ENCODE measurements at places on chromosomes 16 and 17. TPM values are rescaled to one million over a fixed set of nuclear protein-coding genes. Genes with fewer than 3 reads are reported as not detected.

DNA sequence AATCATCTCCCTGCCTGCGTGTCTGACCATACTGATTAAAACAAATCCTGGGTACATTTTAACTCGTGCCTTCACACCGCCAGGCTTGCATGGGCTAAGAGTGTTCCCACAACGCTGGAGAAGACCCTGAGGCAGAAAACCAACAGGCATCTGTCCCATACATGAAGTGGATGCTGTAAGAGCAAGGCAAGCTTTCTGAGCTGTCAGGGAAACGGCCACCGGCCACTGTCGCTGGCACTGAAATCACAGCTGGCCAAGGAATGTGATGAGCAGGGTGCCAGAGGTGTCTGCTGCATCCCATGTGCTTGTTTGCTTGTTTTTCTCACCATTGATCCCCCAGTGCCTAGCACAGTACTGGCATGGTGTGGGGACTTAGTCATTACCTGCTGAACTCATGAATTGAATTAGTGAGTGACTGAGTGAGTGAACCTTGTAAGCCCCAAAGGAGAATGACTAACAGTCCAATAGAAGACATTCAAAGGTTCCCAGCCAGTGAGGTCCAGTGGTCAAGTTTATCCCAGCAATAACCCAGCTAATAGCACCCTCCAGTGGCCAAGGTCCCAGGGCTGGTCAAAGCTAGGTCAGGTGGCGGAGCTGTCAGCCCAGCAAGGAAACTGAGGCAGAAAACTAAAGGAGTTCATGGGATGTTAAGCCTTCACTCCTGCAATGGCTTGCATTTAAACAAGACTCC lies 92.7 kb upstream of the CDH5 start:
- DNase-seq = no peak

GRCh38 chr16:23595951-23596720 lies at the start of gene NDUFAB1:
Gene NDUFAB1, minus strand, starts transcription at chr16:23596316. Its CDS starts 26 bp downstream, at chr16:23596290.
- DNase-seq = peak; percentile 95

- DNase-seq = no peak
These were observed 186.6 kb downstream of the PMP22 start for GRCh38 chr17:15078570-15078969.

DNA sequence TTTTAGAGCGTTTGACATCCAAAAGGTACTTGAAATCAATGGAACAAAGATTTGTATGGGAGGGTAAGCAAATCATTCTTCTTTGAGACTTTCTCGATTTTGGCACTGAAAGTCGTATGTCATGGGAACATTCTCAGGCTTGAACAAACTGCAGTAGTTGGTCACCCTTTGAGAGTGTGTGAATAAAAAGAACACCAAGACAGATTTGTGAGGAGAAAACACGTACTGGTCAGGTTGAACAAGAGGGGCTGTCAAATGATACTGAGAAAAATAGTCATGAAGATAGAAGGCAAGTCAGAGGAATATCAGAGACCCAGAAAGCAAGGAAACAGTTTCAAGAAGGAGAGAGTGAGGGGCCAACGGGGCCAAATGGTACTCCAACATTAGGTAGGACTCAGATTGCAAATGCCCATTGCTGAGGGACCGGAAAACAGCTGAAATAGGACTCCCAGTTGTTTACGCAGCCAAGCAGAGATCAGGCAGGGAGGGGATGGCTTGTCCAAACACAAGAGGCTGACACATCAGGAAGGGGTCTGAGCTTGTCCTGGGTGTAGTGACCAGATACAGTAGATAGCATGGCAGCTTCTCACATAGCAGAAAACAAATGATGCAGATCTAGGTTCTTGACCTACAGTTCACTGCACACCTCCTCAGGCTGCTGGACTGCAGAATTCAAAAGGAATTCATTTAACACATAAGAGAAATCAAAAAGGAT lies 74.5 kb upstream of the MYOCD start:
- no peak for DNase-seq

DNA sequence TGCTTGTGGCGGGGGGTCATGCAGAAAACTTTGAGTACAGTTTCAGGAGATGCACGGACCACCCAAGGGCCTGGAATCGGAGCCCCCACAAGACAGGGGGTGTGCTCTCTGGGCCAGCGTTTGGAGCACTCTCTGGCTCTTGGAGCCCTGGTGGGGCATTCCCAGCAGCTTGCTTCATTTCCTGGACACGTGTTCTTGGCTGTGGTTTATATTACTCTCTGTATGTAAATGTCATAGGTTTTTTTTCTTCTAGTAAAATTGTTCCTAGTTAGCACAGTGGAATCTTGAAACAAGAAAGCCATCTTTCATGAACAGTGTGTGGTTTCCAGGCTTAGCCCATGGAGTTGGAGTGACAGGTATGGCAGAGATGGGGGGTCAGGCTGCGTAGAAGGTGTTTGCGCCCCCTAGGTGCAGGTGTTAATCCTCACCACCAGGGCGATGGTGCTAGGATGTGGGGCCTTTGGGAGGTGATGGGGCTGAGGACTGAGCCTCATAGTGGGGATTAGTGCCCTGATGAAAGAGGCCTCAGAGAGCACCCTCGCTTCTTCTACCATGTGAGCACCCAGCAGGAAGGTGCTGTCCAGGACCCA lies 79.8 kb downstream of the JPH3 start:
- DNase-seq = no peak

DNA sequence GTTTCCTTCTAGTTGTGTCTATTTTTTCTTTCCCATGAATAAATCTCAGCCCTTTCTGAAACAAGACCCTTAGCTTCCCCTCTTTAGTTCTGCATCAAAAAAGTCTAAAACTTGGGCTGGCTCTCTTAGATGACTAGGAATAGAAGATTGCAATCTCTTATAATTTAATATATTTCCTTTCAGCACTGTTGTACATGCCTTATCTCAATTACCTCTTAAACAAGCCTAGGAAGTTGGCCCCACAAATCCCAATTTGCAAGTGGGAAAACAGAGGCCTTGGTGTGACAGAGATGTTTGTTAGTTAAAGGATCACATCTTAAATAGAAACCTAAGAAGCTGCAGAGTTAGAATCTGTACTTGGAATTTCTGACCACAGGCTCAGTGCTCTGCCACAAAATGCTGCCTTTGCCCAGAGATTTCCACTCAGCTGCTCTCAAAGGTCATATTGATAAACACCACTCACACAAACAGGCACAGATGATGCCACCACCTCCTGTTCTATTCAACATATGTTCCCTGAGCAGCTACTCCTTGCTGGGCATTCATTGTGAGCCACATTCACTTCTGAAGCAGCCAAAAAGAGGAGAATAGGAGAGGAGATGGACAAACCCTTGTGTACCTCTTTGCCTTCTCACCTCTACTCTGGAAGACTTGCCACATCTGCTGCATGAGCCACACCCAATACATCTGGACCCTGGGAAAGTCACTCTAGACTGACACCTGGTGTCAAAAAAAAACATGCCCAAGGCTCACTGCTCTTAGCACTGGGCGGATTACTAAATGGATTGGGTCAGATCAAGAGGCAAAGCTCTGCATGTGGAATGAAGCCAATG lies 5.5 kb downstream of the CCDC182 start:
- DNase-seq = no peak

DNA sequence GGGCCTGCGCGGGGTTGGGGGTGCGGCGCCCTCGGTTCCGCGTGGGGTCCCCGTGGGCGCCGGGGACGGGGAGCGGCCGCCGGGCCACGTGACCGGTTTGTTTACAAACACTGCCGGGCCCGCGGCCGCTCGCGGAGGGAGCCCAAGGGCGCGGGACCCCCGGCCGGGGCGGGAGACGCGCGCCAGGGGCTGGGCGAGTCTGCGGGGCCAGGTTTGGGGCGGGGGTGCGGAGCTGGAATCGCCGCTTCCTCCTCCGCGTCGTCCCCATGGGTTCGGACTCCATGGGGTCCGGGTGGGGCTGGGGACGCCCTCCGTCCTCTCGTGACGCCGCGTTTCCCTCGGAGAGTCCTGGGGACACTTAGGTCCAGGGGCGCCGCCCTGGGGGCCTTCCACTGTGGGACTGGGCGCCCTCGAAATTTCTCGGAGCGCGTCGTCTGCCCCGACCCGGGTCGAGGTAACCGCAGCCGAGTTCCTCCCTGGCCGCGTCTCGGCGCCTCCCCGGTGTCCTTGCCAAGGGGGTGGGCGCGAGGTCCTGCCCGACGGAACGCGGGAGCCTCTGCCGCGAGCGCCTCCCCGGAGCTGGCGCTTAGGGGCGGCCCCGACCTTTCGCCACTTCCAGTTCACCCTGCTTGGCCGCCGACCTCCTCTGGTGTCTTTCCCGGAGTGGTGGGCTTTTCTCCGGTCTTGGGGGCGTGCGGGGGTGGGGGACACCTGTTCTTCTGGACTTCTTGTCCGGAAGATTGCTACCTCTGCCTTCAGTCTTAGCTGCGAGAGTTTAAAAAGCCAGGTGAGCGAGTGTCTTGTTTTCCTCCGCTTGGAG lies 684 bp downstream of the YPEL2 start:
- DNase-seq = peak; percentile 39

DNA sequence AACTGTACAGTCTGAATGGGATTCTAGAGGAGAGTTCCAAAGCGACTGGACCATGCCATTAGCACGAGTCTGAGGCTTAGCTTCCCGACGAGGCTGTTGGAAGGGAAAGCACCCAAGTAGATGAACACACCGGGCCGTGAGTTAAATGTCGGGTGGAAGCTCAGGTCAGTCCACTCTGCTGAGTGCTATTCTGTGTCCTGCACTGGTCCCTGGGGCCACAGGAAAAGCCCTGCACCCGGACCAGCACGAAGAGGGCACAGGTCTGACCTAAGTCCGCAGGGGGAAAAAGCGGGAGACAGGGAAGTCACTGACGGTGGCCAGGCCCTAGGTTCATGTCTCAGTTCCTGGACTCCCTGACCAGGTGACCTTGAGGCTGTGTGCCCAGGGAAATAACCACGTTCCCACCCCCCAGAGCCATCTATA lies 44.1 kb upstream of the RBFOX3 start:
- no peak for DNase-seq

DNA sequence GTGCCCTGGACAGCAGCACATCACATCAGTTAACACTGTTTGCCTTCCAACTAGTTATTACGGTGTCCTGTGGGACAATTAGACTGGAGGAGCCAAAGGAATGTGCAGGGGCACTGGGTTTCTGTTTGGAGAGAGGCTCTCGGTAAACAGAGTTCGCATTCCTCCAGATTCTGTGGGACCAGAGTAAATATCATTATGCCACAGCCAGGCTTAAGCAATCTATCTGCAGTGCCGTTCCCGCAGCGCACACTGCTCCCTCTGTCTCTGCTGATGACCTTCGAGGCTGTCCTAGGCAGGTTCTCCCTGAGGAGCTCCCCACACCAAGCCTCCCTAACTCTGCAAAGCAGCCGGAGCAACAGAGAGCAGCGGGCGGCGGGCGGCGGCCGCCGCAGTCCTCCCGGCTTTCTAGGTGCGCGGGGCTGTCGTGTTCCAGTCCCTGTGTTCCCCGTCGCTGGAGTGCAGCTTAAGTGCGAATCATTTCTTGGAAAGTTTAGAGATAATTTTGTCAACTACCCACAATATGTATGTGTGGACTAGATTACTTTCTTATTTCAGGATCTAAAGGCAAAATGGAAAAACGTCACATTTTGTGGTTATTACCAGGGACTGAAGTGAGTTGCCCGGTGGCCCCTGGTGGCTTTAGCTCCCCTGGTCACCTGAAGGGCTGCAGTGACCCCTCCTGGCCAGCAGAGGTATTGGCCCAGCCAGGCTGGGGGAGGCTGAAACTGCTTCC lies 43.3 kb downstream of the PGS1 start:
- DNase-seq = peak; percentile 73

DNA sequence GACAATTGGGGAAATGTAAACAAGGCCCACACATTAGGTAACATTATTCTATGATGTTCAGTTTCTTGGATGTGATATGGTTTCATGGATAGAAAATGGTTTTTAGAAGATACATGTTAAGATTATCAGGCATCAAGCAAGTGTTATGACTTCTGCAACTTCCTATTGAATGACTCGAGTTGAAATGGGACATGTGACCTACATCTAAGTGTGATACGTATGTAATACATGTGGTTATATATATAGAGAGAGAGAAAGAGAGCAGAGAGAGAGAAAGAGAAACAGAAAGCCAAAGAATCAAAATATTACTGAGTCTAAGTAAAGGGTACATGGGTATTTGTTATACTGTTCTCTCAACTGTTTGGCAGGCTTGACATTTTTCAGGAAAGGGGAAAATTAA lies 1.7 kb downstream of the TMEM170A start:
- no peak for DNase-seq

GRCh38 chr16:66227766-66228530 lies 138.5 kb upstream of the CDH5 start:
- DNase-seq = no peak

DNA sequence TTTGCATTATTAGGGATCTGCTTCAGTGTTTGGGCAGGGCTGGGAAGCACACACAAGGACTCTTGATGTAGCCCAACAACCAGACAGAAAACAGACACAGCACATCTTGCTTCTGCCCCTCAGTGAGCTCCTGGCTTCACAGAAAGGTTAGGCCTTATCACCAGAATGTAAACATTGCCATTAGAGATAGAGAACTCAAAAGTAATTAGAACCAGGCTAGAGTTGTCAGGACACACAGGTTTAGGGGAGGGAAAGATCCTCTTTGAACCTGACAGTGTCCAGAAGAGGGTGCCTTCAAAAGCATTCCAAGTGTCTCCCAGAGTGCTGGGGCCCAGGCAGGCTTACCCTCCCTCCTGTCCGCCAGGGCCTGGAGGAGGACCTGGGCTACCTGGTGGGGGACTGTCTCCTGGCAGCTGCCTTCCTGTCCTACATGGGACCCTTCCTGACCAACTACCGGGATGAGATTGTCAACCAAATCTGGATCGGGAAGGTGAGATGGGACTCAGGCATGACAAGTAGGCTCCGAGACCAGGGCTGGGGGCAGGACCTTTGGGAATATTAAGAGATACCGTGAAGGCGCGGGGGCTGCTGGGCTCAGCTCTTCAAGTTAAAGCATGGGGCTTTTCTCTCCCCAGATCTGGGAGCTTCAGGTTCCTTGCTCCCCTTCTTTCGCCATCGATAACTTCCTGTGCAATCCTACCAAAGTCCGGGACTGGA lies 16.9 kb upstream of the KDM6B start:
- no peak for DNase-seq

DNA sequence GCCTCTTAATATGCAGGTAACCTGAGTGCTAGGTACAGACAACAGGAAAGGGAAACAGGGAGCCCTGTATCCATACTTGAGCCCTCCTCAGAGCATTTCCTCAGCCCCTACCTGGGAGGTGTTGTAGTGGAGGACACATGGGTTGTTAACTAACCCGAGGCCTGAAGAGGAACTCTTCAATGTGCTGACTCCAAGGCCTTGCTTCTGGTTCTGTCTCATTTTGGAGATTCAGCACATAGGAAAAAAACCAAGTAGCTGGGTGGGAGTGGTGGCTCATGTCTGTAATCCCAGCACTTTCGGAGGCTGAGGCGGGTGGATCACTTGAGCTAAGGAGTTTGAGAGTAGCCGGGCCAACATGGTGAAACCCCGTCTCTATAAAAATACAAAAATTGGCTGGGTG lies 24.8 kb downstream of the SNX11 start:
- DNase-seq = no peak

The SLFN14 gene
- total RNA-seq = not detected

The NLE1 gene
- 26.3 TPM for total RNA-seq

The ANKFN1 gene
- total RNA-seq = not detected

The MTMR4 gene
- total RNA-seq = 112 TPM

The PPY gene
- not detected for total RNA-seq

All from activated B cell treated with CpG ODN at 0.5 μM for 24 hours (primary cell).